ENCODE measurements at places on chromosomes 11 and 22.

DNA sequence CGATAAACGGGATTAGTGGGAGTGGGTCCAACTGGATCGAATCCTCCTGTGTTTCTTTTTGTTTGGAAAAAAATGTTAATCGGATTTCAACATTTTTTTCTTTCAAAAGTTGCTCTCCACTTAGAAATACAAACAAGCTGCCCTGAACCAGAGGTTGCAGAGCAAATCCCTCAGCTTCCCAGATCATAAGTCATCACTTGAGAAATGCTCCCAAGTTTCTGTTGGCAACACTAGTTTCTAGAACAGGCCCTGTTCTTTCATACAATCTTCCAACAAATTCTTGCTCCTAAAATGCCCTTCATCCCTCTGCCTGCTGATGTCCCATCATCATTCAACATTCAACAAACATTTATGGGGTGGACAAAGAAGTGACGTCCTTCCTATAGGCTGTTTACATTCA lies 1.3 kb upstream of the MLC1 start:
- no peak for DNase-seq

DNA sequence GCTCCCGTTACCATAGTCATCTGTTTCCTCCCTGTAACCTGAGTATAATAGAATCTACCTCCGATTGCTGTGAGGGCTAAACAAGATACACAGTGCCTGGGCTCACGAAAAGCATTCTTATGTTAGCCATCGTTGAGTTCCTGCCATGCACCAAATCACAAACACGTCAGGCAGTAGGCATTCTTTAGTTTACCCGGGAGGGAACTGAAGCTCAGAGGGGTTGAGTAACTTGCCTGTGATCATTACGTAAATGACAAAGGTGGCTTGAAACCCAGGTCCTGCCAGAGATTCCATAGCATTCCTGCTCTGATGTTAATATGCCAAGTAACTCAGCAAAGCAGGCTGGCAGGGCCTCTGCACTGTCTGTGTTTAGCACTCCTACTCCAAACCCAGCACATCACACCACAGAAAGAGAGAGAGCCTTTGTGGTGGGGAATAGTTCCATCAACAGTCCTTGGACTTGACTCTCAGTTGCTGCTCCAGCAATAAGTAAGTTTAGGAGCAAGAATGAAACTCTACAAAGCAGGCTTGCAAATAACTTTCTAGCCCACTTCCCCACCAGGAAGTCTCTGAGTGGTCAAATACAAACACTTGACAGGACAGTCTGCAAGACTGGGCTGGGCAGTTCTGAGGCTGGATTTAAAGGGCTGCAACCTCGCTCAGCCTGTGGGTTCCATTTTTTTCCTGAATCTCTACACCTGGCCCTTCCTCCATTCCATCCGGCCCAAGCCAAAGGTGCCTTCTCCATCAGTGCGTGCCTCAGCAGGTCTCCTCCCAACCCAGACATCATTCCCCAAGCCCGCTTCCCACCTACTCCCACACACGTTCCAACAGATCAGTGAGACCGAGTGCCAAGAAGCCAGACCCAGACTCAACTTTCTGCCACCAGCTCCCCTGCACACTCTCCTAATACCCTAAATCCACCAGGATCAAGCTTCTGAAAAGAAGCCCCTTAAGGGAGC lies 1.1 kb downstream of the SCN2B start:
- DNase-seq = no peak

- no peak for DNase-seq
Observed at GRCh38 chr11:92960886-92961285, 8.6 kb upstream of the MTNR1B start.

- DNase-seq = no peak
Observed at GRCh38 chr22:21933910-21934309, 18.7 kb downstream of the PPM1F start.

GRCh38 chr11:77517226-77517625 lies 43.3 kb upstream of the PAK1 start:
- no peak for DNase-seq

GRCh38 chr11:31484497-31484896 lies 24.9 kb downstream of the IMMP1L start:
- DNase-seq = no peak

DNA sequence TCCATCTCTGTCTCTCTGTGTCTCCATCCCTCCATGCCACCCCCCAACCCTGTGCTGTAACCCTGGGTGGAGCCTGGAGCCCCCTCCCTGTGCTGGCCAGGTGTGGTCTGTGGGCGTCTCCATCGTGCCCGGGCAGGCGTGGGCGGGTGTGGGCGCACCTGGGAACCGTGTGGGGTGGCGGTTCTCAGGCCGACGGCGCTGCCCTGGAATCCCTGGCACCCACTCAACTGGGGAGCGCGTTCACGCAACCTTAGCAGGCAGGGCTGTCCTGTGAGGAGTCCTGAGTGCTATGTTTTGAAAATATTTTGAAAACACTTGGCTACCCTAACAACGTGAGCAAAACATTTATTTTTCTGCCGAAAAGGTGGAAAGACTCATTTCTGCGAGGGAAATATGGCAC lies 4.7 kb downstream of the TNNT3 start:
- no peak for DNase-seq

GRCh38 chr11:75653532-75653931 lies 15.3 kb downstream of the MAP6 start:
- DNase-seq = no peak

GRCh38 chr11:12079726-12080556 lies 30.4 kb upstream of the MICAL2 start:
- DNase-seq = no peak
